ELR (cell line): ENCODE measurements at places on chromosomes 2 and 18.
A peak's percentile ranks its signal among the peaks of the same experiment; 100 is the strongest.

DNA sequence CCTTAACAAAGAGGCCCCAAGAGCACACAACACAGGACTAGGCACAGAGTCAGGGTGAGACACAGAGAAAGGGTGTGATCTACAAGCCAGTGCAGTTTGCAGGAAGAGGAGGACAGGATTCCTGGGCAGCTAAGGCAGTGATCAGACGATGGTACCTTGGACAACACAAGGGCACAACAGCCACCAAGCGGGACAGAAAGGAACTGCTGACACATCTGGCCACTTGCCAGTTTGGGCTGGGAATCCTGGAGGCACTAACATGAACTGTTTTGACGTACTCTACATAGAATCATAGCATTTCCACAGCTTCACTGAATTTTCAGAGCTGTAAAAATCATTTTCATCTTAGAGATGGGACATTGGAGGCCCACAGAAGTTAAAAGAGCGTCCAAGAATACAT is 221.5 kb upstream of the SLC35G4 start:
- DNase-seq: peak; percentile 72

GRCh38 chr18:11994336-11994702 is 13.0 kb downstream of the IMPA2 start:
- peak; percentile 47 for DNase-seq

GRCh38 chr2:83730223-83730622 is 728.9 kb downstream of the SUCLG1 start:
- peak; percentile 41 for DNase-seq

DNA sequence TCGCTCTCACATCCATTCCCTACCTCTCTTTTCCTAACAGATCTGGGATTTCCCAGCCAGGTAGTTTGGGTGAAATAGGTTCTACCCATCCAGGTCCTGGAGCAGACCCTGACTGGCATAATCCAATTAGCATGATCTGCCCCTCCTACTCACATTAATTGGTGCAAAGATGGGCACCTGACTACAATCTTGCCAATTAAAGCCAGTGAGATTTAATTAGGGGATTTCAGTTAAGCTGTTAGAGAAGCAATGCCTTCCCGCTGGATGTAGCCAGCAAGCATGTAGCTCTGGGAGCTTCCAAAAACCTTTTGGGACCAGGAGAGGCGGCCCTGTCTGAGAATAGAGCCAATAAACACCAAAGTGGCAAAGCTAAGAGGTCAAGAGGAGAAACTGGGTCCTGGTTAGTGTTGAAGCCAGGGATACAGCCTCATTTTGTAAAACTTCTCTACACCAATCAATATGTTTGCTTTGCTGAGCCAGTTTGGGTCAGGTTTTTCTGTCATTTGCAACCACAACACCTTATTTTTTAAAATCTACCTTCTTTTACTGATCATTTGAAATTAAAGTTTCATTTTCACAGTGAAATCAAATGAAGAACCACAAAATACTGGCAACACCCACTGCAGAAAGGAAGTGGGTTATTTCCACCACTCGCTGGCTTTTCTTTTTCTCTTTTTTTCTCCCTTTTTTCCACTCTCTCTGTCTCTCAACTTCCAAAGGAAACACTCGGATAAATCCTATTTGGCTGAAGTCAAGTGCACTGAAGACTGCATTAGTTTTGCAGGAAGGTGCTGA is 3.2 kb upstream of the TTC39C start:
- DNase-seq: no peak

DNA sequence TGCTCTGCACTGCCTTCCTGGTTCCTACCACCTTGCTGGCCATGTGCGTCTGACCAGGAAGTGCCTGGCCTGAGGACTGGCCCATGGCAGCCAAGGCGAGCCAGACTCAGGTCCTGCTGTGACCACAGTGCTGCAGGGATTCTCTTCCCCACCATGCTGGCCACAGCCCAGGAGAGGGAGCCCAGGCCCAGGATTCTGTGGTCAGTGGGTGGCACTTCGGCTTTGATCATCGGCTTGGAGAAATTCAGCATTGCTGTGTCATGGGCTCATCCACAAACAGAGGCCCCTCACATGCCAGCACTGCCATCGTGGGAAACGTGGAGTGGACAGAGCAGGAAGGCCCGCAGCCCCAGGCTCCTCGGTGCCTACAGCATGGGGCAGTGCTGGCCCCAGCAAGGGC is 211.6 kb downstream of the SEPTIN10 start:
- DNase-seq: peak; percentile 39

GRCh38 chr2:120568975-120569268 is 166.7 kb upstream of the GLI2 start:
- DNase-seq: no peak

- DNase-seq: no peak
Measured at GRCh38 chr2:235085476-235085875, 133.7 kb downstream of the SH3BP4 start.

DNA sequence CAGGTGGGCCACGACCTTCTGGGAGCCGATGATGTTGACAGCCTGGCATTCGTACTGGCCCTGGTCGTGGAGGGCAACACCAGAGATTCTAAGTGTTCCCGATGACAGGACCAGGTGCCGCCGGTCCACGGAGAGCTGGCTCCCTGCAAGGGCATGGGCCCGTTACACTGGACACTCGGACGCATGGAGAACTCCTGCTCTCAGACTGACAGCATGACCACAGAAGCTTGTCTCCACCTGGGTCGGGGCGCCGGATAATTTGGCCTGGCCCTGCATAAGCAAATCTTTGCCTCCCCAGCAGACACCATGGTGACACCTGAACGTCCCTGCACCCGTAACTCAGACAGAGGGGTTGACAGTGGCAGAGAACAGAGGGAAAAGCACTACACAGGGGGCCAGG is 80.7 kb downstream of the PXDN start:
- no peak for DNase-seq

DNA sequence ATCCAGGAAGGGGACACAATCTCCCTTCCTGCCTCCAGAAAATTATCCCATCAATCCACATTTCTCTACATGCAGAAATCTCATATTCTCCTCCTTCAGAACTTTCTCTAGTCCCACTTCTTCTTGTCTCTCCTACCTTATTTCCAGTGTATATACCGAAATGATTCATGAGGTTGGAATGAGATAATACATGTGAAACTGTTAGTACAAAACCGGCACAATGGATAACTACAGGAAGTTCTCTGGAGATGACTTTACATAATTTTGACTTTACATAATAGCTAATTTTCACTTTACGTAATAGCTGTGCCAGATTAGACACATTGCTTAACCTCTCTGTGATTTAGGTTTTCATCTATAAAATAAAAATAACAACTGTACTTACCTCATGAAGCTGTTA is 801.3 kb downstream of the ERBB4 start:
- peak; percentile 77 for DNase-seq

DNA sequence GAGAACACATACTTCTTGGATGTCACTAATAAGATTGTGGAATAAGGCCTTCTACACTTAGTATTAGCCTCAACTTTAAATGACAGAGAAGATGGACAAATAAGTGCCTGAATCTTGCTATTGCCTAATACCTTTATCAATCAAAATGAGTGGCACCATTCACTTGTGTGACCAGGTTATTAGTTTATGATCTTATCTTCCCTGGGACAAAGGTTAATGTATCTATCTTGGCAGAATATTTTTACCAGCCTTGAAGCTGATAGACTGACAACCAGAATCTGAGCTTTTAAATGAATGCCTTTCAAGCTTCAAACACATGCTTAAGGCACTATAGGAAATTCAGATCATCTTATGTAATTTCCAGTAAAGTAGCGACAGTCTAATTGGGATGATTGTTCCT is 202.9 kb downstream of the CCDC85A start:
- DNase-seq: no peak

- peak; percentile 66 for DNase-seq
Measured at GRCh38 chr2:179622112-179622511, 239.3 kb downstream of the ZNF385B start.

GRCh38 chr18:3552305-3552704 is 102.3 kb downstream of the TGIF1 start:
- no peak for DNase-seq

DNA sequence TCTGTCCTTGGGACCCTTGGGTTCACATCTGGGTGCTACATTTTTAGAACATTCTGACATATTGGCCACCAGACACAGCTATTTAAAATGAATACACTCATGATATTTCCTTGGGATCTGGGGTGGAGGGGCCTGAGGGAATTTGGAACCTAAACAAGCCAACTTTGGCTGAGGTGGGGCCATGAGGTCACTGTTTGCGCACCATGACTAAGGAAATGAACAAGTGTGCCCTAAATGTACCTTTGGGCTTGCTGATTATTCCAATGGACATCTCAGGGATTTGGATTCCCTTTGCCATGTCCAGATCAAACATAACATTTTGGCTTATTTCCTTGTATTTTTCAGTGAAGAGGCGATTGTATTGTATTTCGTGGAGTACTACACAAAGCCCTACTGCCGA is 80.5 kb upstream of the SEC11C start:
- no peak for DNase-seq

DNA sequence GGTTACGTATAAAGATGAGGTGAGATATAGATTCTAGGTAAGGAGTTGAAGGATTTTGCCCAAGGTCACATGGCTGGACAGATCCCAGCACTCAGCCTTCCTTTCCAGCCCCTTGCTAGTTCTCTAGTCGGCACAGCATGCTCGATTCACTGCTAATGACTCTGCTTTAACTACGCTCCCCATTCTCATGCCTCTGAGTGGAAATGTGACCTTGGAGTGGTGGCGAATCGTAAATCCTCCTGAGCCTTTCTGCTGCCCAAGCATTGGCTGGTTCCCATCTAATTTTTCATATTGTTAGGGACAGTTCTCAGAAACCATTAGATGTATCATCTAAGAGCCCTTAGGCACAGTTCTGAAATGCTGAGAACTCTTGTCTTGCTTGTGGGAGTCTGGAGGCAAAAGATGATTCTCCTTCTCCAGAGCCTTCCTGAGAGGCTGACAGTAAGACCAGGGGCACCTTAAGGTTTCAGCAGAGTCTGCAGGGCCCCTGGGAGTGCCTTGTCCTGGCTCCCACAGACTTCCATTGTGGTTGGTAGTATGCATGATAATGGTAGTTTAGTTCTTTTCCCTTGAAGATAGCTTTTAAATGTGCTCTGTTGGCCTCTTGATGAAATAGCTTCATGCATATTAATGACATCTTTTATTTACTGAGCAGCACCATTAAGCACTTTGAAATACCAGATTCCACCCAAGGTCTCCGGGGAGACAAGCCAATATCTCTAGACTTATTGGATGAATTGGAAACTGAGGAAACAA is 377.8 kb upstream of the SLC14A2 start:
- DNase-seq: no peak

DNA sequence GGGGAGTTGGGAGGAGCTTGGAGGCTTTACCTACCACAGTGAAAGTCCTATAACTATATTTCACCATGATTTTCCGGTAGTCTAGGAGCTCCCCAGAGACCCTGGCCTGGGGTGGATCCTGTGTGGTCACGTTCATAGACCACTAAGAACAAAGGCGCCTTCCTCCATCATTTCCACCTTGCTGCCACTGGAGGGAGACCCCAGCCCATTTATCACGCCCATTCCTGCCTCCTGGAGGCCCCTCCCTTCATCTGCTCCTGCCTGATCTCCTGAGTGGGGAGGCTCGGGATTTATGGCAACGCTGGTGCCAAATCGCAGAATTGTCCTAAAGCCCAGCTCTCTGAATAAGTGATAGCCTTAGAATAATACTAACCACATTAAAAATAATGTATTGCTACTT is 507.6 kb upstream of the SPHKAP start:
- peak; percentile 62 for DNase-seq

DNA sequence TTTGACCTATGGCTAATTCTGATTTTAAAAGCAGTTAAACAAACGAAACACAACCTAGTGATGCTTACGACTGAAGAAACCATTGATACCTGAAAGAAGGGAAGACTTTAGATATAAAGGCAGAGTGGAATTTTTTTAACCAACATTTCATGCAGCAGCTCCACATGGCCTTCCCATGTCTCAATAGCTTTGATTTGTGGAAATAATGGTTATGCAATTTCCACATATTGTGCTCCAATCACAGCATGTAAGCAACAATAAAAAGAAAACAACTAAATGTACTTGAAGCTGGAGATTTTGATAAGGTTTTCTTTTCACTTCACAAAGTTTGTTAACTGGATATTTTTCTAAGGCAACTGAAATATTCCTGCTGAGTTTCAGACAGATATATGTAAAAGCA is 82.0 kb upstream of the SLC39A10 start:
- no peak for DNase-seq

GRCh38 chr18:10948421-10948820 is 200.9 kb downstream of the PIEZO2 start:
- no peak for DNase-seq
